Mesenteric fat pad (tissue), 1 donor: ENCODE measurements at places on chromosomes 1 and 21. TPM values are rescaled to one million over a fixed set of nuclear protein-coding genes. Genes with fewer than 3 reads are reported as not detected.

Gene AUNIP
- total RNA-seq, result not detected

Gene RCSD1
- total RNA-seq, result 12.7 TPM

Gene OR2T2
- not detected for total RNA-seq

DNA sequence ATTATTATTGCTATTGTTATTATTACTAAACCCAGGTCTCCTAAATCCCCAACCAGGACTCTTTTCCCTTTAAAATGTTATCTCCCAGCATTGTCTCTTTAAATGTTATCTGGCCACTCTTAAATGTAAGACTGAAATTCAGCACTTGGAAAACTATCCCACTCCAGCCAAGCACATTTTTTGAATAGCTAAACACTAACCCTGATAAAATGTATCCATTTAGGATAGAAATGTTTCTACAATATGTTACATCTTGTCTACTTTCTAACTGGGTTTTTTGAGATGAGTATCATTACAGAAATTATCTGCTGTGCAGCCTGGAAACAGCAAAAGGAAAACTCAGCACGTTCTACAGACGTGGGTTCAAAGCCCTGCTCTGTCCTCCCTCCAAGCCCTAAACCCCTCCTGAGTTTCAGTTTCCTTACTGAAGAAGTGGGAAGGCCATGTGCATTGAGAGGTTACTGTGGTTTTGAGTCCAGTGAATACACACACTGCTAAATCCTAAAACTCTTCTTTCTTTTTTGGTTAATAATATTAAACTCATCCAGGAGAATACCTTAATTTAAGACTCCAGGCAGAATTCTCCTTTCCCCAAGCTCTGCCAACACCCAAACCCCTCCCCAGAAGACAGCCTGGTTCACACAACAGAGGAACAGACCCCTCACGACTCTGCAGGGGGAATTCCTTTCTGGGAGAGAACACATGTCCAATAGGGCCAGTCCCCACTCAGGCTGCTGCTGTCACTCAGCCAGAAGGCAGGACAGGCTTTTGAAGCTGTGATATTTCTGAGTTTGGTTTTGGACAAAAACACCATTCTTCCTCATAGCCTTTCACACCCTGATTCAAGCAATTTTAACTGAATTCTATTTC, 41.9 kb downstream of the HIVEP3 start:
- DNase-seq, result no peak

DNA sequence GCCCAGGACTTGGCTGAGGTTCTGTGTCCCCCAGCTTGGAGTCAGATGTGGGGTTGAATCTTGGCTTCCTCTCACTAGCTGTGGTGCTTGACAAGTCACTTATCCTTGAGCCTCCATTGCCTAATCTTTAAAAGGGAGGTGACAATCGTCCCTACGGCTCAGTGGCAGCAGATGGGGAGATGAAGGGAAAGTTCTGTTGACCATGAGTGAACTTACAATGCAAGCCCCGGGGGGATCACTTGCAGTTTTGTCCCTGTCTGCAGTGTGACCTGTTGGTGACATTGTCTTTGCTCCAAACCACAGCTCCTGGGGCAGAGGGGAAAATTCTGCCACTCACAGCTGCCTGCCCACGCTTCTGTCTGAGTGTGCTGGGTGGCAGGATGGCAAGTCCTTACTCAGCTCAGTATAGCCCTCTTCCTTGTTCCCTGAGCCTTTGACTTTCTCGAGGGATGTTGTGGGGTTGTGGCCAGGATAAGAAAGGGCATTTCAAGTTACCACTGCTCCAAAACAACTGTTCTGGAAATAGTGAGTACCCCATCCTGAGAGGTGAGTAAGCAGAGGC, 1.7 kb downstream of the PCSK9 start:
- DNase-seq, result no peak

GRCh38 chr1:151058692-151059091, 730 bp downstream of the CDC42SE1 start:
- DNase-seq, result no peak

DNA sequence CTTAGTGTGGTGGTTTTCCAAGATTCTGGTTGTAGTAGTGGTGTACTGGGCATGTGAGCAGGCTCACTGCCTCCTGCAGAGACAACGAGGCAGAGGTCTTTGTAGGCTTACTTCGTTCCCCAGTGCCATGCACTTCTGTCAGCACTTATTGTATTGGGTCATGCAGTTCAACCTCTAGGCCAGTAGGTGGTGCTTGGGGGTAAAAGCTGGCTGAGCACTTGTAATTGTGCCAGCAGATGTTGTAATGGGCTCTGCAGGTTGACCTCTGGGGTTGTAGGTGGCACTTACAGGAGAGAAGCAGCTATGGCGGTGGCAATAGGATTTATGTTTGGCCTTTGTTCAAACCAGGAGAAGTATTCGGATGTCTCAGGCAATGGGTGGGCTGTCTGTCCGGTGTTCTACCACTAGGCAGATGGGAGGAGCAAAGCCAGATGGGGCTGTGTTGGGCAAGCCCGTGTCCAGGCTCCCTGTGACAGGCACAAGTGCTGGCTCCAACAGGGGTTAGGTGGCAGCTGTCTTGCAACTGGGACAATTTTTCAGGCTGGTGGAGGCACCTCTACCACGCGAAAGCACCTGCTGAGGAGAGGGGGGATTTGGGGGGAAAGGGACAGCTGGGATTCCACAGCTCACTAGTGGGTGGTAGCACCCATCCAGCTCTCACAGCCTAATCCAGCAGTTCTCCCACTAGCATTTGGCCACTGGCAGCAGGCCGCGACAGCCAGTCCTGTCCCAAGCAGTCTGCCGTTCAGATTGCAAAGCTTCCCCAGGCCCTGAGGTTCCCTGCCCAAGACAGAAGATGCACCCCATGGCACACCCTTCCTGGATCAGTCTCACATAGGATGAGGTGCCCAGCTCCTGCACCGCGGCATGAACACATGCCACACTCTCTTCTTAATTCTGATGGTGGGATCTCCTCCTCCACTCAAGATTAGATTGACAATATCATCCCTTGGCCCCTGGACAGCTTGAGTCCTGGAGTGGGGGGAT, 274.5 kb downstream of the CTH start:
- no peak for DNase-seq

Gene TOR3A
- 22.3 TPM for total RNA-seq

DNA sequence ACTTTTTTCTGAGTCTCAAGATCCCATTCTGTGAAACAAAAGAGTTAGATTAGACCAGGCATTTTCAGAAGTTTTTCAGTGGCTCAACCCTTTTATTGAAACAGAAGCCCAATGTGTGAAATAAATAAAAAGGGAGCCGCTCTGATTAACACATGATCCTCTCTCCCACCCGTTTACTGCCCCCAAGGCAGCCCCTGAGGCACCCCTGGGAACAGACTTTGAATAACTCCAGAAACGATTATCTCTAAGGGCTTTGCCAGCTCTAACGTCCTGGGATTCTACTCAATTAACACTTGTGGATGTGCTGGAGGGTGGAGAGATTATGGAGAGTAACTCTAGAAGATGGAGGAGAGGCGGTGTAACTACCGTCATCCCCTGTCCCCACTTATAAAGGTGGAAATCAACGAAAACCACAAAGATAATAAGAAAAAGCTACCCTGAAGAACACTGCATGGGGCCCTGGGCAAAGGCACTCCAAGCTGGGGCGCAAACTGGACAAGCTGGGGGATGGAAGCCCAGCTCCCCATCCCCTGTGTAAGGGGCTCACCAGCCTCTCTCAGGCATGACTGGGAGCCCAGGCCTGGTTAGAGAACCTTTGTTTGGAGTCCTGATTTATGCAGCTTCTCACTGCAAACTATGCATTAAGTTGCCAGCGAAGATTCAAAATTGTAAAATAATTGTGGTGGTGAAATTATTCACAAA, 39.0 kb upstream of the GRIK3 start:
- DNase-seq, result no peak

GRCh38 chr21:25115021-25115420, 492.3 kb downstream of the MRPL39 start:
- DNase-seq, result no peak

Gene IKBKE
- 9.9 TPM for total RNA-seq

DNA sequence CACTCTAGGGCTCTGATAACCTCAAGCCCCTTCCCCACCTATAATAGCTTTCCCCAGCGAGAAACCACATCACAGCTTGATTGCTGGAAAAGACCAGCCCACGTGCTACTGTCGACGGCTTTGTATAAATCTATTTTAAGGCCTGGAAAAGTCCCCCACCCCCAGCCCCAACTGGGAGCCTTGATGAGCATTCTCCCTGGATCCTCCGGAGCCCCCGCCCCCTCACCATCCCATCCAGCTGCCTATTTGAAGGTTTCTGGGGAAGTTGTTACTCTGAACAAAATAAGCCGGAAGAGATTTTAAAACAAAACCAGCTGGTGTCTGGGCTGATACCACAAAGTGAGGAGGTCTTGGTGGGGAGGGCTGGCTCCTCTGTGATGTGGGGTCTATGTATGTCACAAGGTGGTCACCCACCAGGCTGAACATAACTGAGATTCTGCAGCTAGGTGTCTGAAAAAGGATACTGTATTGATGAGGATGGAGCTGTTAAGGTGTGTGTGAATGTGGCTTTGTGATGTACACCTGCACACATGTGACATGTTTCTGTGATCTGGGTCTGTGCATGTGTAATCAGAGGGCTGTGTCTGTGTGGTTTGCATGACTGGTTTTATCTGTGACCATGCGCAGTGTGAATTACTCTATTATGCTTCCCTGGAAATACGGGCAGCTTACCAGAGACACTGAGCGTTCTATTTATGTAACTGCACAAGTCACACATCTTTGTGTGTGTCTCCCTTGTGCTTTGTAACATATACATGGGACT, 25.0 kb downstream of the RIMS3 start:
- no peak for DNase-seq

Gene FMO1
- 0.58 TPM for total RNA-seq

GRCh38 chr1:148158341-148159003, 6.4 kb upstream of the NBPF11 start:
- DNase-seq, result no peak

DNA sequence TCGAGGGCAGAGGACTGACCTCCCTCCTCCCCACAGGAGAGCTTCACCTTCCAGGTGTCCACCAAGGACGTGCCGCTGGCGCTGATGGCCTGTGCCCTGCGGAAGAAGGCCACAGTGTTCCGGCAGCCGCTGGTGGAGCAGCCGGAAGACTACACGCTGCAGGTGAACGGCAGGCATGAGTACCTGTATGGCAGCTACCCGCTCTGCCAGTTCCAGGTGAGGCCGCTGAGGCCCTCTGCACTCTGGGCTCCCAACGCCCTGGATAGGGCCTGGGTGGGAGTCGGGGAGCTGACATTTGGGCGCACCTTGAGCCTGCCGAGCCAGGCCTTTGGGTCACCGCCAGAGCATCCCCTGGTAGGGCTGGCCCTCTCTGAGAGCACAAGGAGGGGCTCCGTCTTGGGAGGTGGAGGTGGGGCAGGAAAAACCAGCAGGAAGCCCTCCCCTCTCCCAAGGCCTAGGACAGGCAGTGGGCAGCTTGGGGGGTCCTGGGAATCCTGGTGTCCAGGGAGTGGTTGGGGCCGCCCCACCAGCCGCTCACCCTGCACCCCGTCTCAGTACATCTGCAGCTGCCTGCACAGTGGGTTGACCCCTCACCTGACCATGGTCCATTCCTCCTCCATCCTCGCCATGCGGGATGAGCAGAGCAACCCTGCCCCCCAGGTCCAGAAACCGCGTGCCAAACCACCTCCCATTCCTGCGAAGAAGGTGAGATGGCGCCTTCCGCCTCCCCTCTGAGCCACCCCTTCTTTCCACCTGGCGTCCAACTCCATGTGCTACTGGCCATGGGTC, 65.1 kb downstream of the PIK3CD start:
- DNase-seq, result no peak

Gene CCT3
- 163 TPM for total RNA-seq
